ENCODE measurements at places on chromosomes 13 and 19.
A peak's percentile ranks its signal among the peaks of the same experiment; 100 is the strongest.

DNA sequence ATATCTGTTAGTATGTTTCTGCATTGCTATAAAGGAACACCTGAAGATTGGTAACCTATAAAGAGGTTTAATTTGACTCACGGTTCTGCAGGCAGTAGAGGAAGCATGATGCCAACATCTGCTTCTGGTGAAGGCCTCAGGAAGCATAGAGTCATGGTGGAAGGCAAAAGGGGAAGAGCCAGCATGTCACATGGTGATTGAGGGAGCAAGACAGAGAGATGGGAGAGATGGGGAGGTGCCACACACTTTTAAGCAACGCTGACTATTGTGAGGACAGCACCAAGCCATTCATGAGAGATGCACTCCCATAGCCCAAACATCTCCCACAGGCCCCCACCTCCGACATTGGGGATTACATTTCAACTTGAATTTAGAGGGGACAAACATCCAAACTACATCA, 32.8 kb downstream of the COG6 start:
- DNase-seq, result no peak

DNA sequence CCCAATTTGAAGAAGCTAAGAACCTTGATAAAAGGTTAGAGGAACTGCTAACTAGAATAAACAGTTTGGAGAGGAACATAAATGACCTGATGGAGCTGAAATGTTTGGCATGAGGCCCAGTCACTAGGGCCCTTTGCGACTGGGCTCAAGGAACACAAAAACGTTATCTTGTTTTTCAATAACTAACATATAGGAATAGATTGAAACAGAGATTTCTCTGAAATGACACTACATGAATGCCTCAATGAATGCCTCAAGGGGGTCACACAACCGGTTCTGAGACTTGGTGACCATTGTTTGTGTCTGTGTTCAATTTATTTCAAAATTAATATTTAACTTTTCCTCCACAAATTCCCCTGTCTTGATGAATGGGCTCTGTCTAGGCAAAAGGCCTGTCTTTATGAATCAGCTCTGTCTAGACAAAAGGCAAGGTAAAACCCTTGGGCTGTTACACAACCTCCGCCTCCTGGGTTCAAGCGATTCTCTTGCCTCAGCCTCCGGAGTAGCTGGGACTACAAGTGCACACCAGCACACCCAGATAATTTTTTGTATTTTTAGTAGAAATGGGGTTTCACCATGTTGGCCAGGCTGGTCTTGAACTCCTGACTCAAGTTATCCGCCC, 932 bp upstream of the ZNF486 start:
- no peak for DNase-seq

- no peak for DNase-seq
Measured at GRCh38 chr13:56352361-56352760, 788.4 kb upstream of the PRR20A start.

- DNase-seq, result no peak
Measured at GRCh38 chr19:18379803-18380747, 5.9 kb upstream of the GDF15 start.

- no peak for DNase-seq
Measured at GRCh38 chr19:30605333-30605732, 233.1 kb downstream of the ZNF536 start.

DNA sequence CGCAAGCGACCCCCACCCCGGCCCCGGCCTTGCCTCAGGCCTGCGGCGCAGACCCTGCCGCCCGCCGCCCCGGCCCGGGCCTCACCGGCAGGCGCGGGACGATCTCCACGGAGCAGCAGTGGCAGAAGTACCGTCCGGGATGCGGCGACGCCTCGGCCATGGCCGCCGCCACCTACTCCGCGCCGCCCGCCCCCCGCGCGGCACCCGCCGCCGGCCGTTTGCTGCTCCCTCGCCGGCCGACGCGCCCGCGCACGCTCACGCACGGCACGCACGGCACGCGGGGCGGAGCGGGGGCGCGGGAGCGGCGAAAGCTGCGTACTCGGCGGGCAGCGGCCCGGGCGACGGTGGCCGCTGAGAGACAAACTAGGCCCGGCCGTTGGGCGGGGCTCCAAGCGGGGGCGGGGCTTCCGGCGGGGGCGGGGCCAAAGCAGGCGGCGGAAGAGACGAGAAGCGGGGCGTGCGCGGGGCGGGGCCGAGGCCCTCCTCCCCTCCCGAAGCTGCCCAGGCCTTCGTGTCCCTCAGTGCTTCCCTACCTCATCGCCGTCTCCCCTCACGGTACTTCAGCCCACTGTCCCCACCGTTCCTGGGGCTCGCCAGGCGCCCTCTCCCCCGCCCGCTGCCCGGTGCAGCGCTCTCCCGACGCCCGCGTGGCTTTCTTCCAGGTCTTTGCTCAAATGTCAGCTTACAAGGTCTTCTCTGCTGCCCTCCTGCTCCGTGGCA, at the start of gene RNF126:
TSS of gene RNF126 (minus strand) at position 253 of the 720 bp plus-strand sequence. CDS start at position 160, 93 bp downstream.
- peak; percentile 87 for DNase-seq

- DNase-seq, result no peak
Measured at GRCh38 chr13:51727634-51728274, 76.2 kb downstream of the DHRS12 start.

GRCh38 chr19:2081873-2082810, 14.0 kb downstream of the MOB3A start:
- DNase-seq, result no peak

DNA sequence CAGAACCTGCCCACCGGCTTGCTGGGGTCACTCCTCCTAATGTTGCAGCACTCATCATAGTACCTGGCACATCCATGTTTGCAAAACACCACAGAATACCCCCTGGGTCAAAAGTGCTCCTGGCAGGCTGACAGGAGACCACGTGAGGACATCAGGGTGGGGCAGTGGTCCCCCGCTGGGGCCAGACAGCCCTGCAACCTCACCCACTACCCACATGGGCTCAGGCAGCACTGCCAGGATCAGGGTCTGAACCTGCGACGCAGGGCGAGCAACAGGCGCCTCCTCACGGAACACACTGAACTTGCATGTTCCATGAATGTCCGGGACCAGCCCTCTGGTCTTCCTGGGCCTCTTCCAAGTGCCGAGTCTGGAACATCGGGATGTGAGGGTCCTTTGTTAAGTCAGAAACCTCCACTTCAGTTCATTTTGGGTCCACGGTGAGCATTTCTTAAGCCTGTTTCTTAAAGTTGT, 1.4 kb upstream of the SLC7A9 start:
- DNase-seq, result no peak

DNA sequence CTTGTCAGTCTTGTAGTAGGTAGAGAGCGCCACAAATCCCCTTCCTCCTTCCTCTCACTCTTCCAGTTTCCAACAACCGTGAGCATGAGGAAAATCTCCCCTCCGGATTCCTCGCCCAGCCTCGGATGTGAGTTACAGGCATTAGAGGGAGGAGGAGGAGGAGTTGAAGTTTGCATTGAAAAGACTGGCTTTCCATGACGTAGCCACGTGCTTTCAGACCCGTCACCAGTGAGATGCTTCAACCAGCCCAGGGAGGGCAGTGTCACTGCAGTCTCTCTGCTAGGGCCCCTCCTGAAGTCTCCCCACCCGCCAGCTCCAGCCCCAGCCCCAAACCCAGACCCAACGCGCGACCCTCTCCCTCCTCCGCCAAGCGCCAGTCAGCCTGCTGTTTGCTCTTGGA, 442 bp upstream of the FGF14 start:
- DNase-seq, result no peak

DNA sequence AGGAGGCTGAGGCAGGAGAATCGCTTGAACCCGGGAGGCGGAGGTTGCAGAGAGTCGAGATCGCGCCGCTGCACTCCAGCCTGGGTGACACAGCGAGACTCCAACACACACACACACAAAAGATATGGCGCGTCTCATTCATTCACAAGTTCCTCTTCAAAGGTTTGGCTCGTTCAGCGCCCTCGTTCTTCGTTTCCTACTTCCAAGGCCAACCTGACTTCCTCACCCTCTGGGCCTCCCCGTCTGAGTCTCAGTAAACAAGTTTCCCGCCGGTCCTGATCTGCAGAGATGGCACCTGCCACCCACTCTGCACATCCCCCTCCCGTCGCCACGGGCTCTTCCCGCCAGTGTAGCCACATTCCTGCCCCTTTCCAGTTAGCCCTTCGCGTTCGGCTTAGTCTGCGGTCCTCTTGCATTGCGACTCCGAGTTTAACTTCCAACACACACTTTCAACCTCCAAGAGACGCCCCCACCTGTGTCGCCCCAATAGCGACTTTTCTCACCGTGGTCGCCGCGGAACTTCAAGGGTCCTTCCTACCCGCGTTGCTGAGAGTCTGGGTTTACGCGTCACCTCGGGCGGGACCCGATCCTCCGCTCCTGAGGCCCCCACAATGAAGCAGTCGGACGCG, 1.3 kb upstream of the BSG start:
- DNase-seq, result no peak

DNA sequence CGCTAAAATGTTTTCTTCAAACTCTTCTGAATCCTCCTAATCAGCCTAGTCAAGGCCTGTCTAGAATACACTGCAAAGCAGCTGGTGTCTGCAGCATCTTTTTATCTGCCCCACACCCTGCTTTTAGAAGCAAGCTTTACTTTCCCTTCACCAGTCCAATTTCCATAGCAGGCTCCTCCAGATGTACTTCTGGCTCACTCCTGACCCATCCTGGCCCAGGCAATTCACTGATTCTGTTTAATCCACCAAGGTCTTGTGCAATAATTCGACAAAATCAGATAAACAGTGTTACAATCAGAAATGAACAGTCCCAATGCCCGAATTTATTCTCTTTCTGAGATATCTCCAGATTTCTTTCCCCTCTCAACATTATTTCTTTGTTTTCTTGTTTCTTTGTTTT, 415.2 kb upstream of the SGCG start:
- DNase-seq, result no peak

All from activated CD8-positive, alpha-beta memory T cell treated with anti-CD3 and anti-CD28 coated beads for 4 hours (primary cell).